ENCODE measurements at places on chromosomes 11 and 22. TPM values are rescaled to one million over a fixed set of nuclear protein-coding genes. Genes with fewer than 3 reads are reported as not detected.

The USP2 gene
- total RNA-seq = 1.9 TPM

The HSD17B12 gene
- 29.6 TPM for total RNA-seq

DNA sequence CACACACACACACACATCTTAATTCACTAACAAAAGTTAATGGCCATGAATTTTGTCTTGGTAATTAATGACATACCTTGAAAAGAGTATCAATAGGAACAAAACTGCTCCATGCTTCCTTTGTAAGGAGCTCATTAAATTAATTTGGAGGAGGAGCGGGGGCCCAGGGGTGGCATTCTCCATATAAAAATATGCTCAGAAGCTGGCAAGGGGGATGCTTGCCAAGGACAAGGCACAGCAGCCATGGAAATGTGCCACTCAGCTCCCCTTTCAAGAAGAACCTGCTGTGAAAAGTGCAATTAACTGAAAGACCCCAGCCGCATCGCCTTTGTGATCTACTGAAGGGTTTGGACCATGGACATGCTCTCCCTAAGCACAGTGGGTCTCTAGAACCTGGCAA is 385.9 kb upstream of the API5 start:
- no peak overlapping the region for H3K4me3 ChIP-seq
- DNase-seq = no peak
- no peaks in the 10 kb centered on the region for H3K36me3 ChIP-seq
- no peaks in the 10 kb centered on the region for H3K27me3 ChIP-seq
- H3K4me1 ChIP-seq = no peaks in the 10 kb centered on the region
- no peak overlapping the region for H3K27ac ChIP-seq

- DNase-seq = no peak
- H3K4me3 ChIP-seq = peak overlapping the region; percentile 58
- H3K27me3 ChIP-seq = no peaks in the 10 kb centered on the region
- H3K4me1 ChIP-seq = peaks cover 56% of the 10 kb centered on the region
Measured at GRCh38 chr11:57764566-57764965, 3.0 kb downstream of the CTNND1 start.

GRCh38 chr22:17796695-17797094 is 22.4 kb upstream of the BID start:
- DNase-seq = no peak
- H3K27me3 ChIP-seq = no peaks in the 10 kb centered on the region
- no peak overlapping the region for H3K4me3 ChIP-seq
- H3K36me3 ChIP-seq = peaks cover 21% of the 10 kb centered on the region
- no peak overlapping the region for H3K27ac ChIP-seq
- H3K4me1 ChIP-seq = no peaks in the 10 kb centered on the region

DNA sequence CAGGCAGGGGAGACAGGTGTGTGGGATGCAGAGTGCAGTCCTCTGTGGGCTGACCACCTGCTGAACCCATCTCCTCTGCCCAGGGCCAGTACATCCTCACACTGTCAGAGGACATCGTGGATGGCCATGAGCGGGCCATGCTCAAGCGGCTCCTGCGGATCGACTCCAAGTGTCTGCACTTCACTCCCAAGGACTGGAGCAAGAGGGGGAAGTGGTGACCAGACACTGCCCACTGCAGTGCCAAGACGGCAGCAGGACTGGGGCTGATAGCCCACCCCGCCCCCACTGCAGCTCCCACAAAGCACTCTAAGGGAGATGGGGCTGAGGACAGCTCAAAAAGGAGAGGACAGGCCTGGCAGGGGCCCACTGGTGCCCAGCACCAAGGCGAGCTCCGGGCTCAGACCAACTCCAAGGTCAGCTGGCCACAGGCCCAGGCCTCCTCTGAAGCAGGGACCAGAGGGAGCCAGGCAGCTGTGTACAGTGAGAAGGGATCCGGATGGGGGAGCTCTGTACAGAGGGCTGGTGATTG is 1.6 kb downstream of the RNASEH2C start:
- H3K4me1 ChIP-seq = peaks cover 19% of the 10 kb centered on the region
- H3K27me3 ChIP-seq = no peaks in the 10 kb centered on the region
- no peak for DNase-seq
- H3K27ac ChIP-seq = peak overlapping the region; percentile 95
- H3K4me3 ChIP-seq = no peak overlapping the region

DNA sequence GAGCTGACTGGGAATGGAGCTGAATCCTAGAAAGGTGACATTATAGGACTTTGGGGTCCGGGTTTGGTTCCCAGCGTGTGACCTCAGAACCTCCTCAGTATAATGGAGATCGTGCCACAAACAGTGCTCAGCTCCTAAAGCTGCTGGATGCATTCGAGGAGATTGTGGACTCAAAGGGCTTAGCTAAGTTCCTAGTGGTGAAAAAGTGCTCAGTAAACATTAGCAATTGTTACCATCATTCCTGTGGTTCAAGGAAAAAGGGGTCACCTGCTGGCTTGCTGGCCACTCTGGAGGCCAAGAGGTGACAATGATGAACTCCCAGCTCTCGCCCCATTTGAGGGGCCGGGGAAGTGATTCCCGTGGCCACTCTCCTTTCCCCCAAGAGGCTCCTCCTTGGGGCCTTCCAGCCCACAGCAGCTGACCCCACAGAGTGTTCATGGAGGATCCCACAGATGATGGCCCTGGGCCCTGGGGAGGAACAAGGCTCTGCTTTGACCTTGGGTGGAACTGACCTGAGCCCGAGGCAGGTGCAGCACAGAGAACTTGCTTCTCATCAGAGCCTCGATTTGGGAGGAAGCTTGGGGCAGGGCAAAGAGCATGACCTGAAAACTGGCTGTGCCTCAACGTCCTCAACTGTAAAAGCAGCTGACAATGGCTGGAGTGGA is 40.1 kb downstream of the TRIM29 start:
- H3K36me3 ChIP-seq = no peaks in the 10 kb centered on the region
- no peaks in the 10 kb centered on the region for H3K27me3 ChIP-seq
- no peak for DNase-seq
- no peak overlapping the region for H3K27ac ChIP-seq
- H3K4me3 ChIP-seq = no peak overlapping the region

GRCh38 chr11:109937968-109938367 is 155.2 kb upstream of the ZC3H12C start:
- no peak for DNase-seq
- no peak overlapping the region for H3K27ac ChIP-seq
- no peaks in the 10 kb centered on the region for H3K27me3 ChIP-seq
- H3K36me3 ChIP-seq = no peaks in the 10 kb centered on the region
- H3K4me3 ChIP-seq = no peak overlapping the region

DNA sequence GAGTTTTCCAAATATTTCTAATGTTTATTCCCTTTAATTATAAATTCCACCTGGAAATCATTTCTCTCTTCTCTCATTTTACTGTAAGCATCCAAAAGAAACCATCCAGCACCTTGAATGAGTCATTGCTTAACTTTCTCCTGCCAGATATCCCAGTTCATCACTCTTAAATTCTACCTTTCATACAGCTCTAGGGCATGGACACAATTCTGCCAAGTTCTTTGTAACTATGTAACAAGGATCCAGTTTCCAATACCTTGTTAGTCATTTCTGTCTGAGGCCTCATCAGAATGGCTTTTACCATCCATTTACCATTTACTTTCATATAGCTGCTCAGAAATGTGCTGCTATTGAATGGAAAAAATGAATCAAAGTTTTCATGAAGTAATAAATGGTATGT is 455.4 kb upstream of the TENM4 start:
- H3K4me1 ChIP-seq = no peaks in the 10 kb centered on the region
- H3K4me3 ChIP-seq = no peak overlapping the region
- H3K27me3 ChIP-seq = no peaks in the 10 kb centered on the region
- peak overlapping the region; percentile 1 for H3K27ac ChIP-seq
- H3K36me3 ChIP-seq = no peaks in the 10 kb centered on the region

DNA sequence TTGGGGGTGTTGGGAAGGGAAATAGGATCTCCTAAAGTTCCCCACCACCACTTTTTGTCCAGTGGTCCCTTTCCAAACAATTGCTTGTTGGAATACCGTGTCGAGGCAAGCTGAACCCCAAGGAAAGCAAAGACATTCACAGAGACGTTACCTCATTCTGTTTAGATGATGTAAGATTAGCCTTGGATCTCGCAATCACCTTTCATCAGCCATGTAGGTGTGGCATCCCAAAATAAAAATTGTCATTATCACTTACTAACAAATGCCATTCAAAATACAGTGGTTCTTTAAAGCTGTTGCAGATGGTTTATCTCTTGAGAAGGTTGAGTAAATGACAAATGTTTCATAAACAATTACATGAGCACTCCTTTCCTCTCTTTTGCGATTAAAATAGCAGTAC is 86.5 kb upstream of the SLC25A18 start:
- H3K27me3 ChIP-seq = peaks cover 27% of the 10 kb centered on the region
- H3K4me1 ChIP-seq = no peaks in the 10 kb centered on the region
- H3K4me3 ChIP-seq = no peak overlapping the region

The SERPING1 gene
- total RNA-seq = 214 TPM

DNA sequence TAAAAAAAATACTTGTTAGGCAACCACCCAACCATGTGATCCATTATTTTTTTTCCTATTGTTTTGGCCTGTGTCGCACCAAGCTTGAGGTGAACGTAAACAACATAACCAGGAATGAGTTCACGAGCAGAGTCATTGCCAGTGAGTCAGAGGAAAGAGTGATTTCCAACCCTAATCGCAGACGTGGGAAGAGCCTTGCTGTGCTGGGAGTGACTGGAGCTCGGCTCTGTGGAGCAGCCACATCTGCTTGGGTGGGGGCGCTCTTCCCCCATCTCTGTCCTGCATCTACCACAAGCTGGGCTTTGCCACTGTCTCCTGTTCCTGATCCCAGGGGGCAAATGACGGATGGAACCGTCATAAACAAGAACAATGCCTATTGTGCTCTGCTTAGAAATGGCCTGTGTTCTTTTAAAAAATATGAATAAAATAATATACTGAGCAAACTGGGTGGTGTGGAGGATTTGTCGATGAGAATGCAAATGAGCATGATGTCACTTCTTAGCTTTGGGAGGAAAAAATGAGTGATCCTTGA is 210.0 kb downstream of the KIRREL3 start:
- no peak overlapping the region for H3K27ac ChIP-seq
- no peaks in the 10 kb centered on the region for H3K36me3 ChIP-seq
- H3K27me3 ChIP-seq = no peaks in the 10 kb centered on the region
- H3K4me3 ChIP-seq = no peak overlapping the region
- H3K4me1 ChIP-seq = no peaks in the 10 kb centered on the region

DNA sequence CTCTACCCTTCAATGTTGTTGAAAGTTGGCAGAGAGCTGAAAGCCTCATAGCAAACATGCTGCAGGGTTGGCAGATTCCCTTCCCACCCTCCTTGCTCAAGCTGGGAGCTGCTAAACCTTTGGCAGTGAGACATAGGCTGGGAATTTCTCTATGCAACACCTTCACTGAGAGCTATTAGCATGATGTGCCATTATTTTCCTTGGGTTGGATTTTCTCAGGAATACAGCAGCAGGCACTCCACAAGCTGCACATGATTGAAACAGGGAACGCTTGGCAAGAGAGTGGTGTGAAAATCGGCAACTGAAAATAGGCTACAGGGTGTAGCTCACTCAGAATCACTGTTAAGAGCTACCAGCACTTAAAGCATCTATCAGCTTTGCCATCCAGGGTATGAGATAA is 9.6 kb upstream of the ALKBH3 start:
- DNase-seq = no peak
- no peak overlapping the region for H3K4me3 ChIP-seq
- H3K4me1 ChIP-seq = no peaks in the 10 kb centered on the region
- H3K27me3 ChIP-seq = peaks cover 47% of the 10 kb centered on the region
- H3K36me3 ChIP-seq = no peaks in the 10 kb centered on the region

DNA sequence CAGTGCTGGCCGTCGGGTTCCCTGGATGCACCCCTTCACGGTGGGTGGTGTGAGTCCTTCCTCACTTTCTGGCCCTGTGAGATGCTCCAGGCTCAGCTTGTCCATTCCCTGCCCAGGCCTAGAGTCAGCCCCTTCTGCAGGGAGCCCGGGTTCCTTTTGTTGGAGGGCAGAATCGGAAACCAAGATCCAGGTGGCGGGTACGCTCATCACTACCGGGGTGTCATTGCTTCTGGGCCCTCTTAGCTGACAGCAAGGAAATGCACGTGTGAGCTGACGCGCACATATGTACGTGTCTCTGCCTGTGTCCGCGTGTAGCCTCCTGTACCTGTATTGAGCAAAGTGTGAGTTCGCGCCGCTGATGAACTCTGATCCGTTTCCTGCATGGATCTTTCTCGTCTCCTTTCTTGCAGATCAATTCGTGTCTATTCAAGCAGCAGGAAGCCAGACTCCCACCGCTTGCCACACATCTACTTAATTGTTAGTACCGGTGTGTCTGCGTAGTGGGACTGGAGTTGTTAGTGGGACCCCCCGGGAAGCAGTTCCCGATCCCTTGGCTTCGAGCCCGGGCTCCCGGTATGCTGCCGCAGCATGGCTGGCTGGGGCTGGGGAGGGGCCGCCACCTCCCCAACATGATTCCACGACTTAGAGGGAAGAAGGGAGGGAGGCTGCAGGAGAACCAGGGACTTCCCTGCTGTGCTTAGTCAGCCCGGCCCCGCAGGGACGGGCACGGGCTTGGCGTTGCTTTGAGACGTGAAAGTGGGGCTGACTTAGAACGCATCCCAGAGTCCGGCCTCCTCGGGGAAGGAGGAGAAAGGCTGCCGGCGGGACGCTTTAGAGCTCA is 35.9 kb upstream of the GRAMD4 start:
- no peaks in the 10 kb centered on the region for H3K36me3 ChIP-seq
- H3K4me1 ChIP-seq = peaks cover 22% of the 10 kb centered on the region
- H3K4me3 ChIP-seq = peak overlapping the region; percentile 10
- peak; percentile 57 for DNase-seq

The TEX12 gene
- total RNA-seq = 1.1 TPM

The MFRP gene
- 0.14 TPM for total RNA-seq

DNA sequence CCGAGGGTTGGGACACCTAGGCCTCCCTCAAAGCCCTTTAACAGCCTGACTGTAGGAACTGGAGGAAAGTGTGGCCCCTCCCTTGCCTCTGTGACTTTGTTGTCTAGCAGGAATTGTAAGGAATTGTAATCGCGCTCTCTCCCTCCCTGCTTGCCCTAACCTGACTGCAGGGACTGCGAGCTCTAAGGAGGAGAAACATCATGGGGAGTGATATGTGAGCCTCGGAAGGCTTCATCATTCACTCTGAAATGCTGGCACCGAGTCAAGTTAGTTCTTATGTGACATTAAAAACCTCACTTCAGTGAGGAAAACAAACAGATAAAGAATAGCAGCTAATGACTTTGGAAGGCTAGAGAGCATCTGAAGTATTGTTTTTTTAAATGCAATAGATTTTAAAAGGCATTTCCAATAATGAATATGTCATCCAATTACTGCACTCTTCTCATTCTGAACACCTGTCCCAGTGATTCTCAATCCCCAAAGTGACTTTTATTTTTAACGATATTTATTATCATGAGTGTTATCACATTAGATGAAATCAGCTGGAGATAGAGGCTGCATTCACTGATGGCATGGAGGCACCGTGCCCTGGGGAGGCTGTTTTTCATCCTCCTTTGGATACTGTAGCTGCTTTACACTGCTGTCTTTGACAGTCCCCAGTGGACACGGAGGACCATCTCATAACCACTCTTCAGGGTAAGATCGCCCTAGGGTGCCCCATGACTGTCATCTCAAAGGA is 58.5 kb upstream of the NTM start:
- DNase-seq = no peak
- H3K4me3 ChIP-seq = no peak overlapping the region
- H3K4me1 ChIP-seq = no peaks in the 10 kb centered on the region
- no peak overlapping the region for H3K27ac ChIP-seq

The APOA5 gene
- not detected for total RNA-seq
